ENCODE measurements at places on chromosomes 4 and X. TPM values are rescaled to one million over a fixed set of nuclear protein-coding genes. Genes with fewer than 3 reads are reported as not detected.

MMRN1 gene
- 190 TPM for total RNA-seq

CTAG1A gene
- not detected for total RNA-seq

VSIG1 gene
- 1.0 TPM for total RNA-seq

ZFP42 gene
- 0.16 TPM for total RNA-seq

SPP1 gene
- not detected for total RNA-seq

DKK2 gene
- total RNA-seq, result 0.13 TPM

PRSS48 gene
- total RNA-seq, result not detected

PCDH10 gene
- total RNA-seq, result 0.38 TPM

SHISA3 gene
- total RNA-seq, result 5.0 TPM

MAOA gene
- total RNA-seq, result 203 TPM

SSX2 gene
- not detected for total RNA-seq

FDCSP gene
- not detected for total RNA-seq

MXRA5 gene
- under 0.01 TPM for total RNA-seq

PABPC1L2B gene
- total RNA-seq, result not detected

ADH7 gene
- not detected for total RNA-seq

MAGEB18 gene
- not detected for total RNA-seq

CABS1 gene
- total RNA-seq, result not detected

NUDT10 gene
- total RNA-seq, result 0.13 TPM

COL4A5 gene
- total RNA-seq, result 23.9 TPM

PLK4 gene
- total RNA-seq, result 14.0 TPM

KLHL4 gene
- total RNA-seq, result 87.8 TPM

STPG2 gene
- total RNA-seq, result 0.13 TPM

DSPP gene
- total RNA-seq, result not detected

HMX1 gene
- total RNA-seq, result not detected

ENAM gene
- total RNA-seq, result not detected

All from bladder microvascular endothelial cell (primary cell).